ENCODE measurements at places on chromosomes 1 and 21. TPM values are rescaled to one million over a fixed set of nuclear protein-coding genes. Genes with fewer than 3 reads are reported as not detected.

Gene CR1L
- total RNA-seq, result not detected

Gene KMO
- 0.82 TPM for total RNA-seq

Gene HMGCS2
- total RNA-seq, result not detected

Gene GJA4
- 3.3 TPM for total RNA-seq

Gene DIO1
- not detected for total RNA-seq

Gene YRDC
- total RNA-seq, result 16.3 TPM

Gene LYSMD1
- total RNA-seq, result 24.1 TPM

DNA sequence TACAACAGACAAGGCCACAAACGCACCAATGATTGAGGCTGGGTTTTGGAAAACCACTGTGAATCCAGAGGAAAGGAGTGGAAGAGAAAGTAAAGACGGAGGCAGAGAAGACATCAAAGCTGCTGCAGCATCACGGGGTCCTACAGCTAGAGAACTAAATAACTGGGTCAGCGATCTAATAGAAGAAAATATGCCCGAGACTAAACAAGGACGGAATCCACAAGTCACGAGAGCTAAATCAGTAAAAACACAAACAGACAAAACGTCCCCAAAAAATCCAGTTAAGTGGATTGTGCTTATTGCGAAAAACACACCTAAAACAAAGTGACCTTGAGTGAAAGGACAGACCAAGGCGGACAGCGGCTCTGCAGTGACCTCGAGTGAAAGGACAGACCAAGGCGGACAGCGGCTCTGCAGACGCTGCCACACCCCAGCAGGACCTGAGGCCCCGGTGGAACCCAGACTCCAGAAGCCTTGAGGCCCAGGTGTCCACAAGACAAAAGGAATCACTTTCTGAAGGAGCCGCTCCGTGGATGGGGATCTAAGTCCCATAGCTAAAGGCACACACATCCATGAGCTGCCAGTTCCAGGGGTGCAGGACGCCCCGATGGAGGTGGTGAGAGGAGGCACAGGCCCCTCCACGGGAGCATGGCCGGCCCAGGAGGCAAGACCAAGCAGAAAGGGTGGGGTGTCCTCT is 6.0 kb downstream of the FTCD start:
- DNase-seq, result no peak

DNA sequence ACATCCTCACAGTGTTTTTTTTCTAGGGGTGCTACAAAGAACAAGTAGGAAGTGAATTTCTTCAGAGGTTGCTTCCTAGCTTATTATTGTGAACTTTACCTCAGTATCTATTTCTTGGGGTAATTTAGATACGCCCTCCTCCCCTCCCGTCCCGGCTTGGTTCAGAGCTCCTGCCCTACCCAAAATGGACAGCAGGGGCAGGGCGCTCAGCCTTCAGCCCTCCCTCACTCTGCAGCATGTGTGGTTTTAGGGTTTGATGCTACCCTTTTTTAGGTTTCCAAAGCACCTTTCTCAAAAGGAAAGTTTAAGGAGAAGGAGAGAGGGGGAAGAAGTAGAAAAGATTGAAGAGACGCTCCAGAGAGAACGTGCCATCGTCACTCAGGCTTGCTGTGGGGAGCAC is 16.9 kb upstream of the POGK start:
- DNase-seq, result no peak

- DNase-seq, result peak; percentile 79
Observed at GRCh38 chr1:83998498-83999315, at the start of gene TTLL7. Gene TTLL7 (minus strand): TSS chr1:83999132. CDS start chr1:83952211, 46,921 bp downstream.

GRCh38 chr1:22503721-22504410 is 52.2 kb downstream of the ZBTB40 start:
- DNase-seq, result no peak

GRCh38 chr1:165637427-165637826 is 6.4 kb downstream of the MGST3 start:
- DNase-seq, result no peak

GRCh38 chr1:213962508-213962907 is 25.3 kb upstream of the PROX1 start:
- no peak for DNase-seq

- DNase-seq, result no peak
Observed at GRCh38 chr1:227793948-227794816, 21.3 kb upstream of the PRSS38 start.

- no peak for DNase-seq
Observed at GRCh38 chr1:56137521-56138505, 441.6 kb downstream of the PLPP3 start.

GRCh38 chr1:229434005-229434640 is at the start of gene ACTA1:
Gene ACTA1 (minus strand): TSS chr1:229434094. CDS start chr1:229433115, 979 bp downstream.
- DNase-seq, result no peak

DNA sequence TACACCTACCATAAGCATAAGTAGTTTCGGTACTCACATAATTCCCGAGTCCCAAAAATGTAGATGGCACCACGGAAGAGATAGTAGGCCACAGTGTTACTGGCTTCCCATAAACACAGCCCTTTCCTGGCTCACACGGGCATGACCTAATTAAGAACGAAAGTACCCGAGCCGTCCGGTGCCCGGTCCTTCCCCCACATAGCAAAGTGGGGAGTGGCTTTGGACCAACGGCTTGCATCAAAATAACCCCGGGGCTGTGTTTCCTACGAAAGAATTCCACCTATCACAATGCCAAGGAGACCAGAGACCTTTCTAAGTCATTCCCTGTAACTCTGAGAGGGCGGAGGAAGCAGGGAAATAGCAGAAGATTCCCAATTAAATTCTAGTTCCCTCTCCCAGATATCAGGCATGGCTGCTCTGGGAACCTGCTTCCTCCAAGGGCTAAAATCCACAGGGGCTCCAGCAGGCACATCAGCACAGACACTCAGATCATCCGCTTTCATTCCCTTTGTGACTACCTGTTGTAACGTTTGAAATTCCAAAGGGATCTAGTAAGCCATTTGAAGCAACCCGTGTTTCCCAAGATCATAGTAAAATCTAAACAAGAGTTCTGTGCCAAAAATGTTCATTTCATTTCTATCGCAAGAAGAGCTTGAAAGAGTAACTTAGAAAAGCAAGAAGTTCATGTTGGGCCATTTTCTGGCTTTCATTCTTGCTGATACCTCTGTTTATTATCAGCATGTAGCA is at the start of gene TMPRSS3:
TSS of gene TMPRSS3 (minus strand) at position 148 of the 747 bp plus-strand sequence. CDS start 635 bp downstream, outside the sequence.
- no peak for DNase-seq

DNA sequence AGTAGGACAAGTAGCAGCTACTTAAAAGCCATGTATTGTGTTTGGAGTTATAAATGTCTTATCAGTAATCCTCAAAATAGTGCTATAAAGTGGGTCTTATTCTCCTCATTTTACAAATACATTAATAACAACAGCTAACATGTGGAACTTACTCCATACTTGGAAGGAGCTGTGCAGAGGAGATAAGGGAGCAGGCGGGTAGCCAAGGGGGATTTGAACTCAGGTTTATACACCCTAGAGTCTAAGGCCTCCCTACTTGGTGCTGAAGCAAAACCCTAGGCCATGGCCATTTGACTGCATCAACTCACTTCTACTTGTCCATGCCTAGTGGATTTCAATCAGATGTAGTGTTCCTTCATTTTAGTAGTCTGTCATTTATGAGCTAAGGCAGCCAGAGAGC is 72.1 kb downstream of the LMO4 start:
- no peak for DNase-seq

GRCh38 chr1:99766378-99766800 is at the start of gene FRRS1:
Gene FRRS1 (minus strand): TSS chr1:99766635. CDS start chr1:99748768, 17,867 bp downstream.
- no peak for DNase-seq

- no peak for DNase-seq
Observed at GRCh38 chr1:178457651-178458050, 39.1 kb downstream of the CLEC20A start.

DNA sequence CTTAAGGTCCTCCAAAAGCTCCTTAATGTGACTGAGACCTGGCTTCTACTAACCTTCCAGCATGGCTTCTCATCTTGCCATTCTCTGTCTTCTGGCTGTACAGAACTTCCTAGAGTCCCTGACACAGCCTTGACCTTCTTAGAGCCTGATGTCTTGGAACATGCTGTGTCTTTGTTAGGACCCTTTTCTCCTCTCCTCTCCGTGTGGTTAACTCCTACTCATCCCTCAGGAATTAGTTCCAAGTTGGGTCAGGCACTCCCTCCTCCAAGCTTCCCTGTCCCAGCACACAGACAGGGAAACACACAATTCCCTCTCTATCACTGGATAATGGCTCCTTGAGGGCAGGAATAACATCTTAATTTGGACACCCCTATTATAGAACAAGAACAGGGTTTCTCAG is 275.4 kb upstream of the USP24 start:
- no peak for DNase-seq

DNA sequence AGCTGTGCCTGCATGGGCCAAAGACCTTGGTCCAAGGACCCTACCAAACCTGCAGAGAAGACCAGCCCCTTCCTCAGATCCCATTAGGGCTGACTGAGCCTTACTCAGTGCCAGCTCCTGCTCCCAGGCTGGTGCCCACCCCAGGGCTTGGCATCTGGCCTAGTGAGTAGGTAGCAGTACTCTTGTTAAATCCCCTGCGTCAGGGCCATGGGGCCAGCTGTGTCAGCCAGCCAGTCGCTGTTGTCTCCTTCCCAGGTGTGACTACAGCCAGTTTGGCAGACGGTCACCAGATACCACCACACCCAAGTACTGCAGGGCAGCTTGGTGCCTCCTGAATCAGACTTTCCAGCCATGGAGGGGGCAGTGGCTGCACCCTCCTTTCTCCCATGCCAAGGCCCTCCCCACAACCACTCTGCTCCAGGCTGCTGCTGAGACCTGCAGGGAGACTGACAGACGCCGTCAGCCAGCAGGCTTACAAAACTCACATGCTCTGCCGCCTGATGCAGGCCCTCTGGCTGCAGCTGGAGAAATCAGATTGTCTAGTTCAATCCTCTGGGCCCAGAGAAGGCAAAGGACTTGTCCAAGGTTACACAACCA is 3.0 kb downstream of the TENT5B start:
- no peak for DNase-seq
